Iris pigment epithelial cell (primary cell): ENCODE measurements at places on chromosomes 7 and 10.

DNA sequence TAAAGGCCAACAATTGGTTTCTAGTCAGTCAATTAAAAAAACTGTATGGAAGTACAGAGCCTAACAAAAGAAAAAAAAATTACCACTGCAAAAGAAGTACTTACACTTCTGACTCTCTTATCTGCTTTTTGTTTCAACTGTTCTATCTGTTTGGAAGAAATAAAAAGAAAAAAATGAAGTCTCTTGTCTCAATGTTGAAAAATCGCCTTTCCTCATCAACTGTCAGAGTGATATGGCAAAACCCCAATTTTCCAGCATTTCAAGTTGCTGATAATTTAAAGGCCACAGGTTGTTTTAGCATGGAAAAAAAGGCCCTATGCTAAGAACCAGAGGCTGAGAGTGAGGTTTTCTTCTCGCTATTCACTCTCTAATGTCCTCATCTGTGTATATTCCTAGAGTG lies 13.6 kb downstream of the ZDHHC6 start:
- no peak for DNase-seq

DNA sequence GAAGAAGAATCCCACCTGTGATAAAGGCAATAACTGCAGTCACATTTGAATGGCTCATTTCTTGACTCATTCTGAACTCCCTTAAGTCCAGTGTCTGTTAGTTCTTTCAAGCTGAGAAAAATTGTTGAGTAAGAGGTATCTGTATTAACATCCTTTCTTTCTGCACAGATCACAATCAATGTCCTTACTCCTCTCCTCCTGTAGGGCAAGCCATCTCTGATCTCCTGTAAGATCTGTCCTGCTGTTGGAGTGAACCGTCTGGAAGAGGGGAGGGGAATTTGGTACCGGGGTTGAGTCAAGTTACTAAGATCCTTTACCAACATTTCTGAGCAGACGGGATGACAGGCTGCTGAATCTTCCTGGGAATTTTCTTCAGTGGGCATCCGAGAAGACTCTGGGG lies 19.6 kb upstream of the RGS10 start:
- no peak for DNase-seq

DNA sequence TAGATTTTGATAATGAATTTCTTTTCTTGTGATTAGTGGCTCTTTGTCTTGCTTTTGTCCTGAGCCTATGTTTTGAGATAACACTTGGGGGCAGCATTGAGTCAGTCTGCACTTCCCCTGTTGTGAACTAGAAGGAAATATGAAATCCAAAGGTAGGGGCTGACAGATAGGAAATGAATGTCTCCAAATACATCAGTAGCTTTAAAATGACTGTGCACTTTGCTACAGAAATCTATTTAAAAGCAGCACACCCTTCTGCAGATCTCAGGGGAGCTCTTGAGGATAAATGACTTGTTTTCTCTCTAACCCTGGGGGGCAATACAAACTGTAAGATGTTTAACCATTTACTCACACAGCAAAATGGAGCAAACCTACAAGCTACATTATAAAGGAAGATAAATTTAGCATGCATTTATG lies 176.0 kb upstream of the MYO3A start:
- DNase-seq: peak; percentile 20

GRCh38 chr10:93063977-93064660 lies 3.5 kb downstream of the CYP26C1 start:
- DNase-seq: no peak

GRCh38 chr7:17472518-17472917 lies 174.1 kb downstream of the AHR start:
- DNase-seq: no peak

DNA sequence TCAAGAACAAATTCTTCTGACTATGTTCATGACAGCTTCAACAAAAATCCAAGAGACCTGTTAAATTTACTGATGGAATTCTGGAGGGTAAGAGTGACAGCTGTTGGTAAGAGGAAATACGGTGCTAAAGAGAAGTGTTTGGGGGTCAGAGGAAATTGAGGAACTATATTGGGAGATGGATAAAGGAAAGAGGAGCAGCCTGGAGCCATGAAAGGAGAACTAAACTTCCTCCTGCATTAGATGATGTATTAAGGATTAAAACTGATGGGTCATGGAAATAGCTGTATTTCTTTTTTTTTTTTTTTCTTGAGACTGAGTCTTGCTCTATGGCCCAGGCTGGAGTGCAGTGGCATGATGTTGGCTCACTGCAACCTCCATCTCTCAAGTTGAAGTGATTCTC lies 95.3 kb downstream of the HERPUD2 start:
- no peak for DNase-seq

- DNase-seq: no peak
Measured at GRCh38 chr10:46520381-46520780, 36.1 kb downstream of the GPRIN2 start.

- DNase-seq: no peak
Measured at GRCh38 chr7:54072710-54073109, 469.5 kb upstream of the VSTM2A start.

DNA sequence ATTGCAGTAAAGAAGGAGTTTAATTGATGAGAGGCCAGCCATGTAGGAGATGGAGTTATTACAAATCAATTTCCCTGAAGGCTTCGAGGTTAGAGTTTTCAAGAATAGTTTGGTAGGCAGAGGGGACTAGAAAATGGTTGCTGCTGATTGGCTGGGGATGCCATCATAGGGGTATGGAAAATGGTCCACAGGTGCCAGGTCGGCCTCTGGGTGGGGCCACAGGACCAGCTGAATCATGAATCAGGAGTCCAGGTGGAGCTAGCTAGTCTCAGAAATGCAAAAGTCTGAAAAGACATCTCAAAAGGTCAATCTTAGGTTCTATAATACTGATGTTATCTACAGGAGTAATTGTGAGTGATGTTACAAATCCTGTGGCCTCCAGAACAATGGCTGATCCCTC lies 714.0 kb upstream of the GHITM start:
- DNase-seq: no peak

GRCh38 chr7:151017953-151018420 lies 6.3 kb downstream of the ATG9B start:
- DNase-seq: peak; percentile 42

GRCh38 chr10:110013630-110014293 lies 6.0 kb downstream of the ADD3 start:
- DNase-seq: no peak

DNA sequence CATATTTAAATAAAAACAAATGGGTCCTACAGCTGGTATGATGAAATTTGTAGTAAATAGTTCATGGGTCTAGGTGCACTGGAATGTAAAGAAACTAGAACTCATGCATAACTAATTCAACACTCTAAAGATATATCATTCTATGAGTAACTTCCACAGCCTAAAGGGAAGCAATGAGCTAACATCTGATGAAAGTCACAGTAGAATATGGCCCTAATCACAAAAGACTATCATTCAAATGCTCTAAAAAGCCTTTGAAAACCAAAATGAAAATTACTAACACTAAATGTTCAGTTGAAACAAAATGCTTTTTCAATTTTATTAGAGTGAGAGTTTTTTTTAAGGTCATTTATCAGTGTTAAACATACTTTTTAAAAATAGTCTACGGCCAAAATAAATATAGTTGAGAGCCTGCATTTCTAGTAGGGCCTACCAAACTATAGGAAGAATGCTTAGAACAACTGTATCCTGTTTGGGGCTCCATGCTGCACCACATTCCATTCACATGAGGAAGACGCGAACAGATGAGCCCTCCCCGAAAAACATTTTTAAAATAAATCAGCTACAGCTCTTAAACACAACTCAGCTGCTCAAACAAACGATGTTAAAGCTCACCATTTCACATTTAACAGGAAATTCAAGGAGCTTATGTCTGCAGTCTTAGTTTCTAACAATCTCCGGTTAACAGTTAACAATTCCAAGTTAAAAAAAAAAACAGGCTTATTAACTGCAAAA lies 134.5 kb downstream of the NRBF2 start:
- peak; percentile 89 for DNase-seq

GRCh38 chr7:99111591-99111990 lies 32.3 kb downstream of the SMURF1 start:
- DNase-seq: no peak

DNA sequence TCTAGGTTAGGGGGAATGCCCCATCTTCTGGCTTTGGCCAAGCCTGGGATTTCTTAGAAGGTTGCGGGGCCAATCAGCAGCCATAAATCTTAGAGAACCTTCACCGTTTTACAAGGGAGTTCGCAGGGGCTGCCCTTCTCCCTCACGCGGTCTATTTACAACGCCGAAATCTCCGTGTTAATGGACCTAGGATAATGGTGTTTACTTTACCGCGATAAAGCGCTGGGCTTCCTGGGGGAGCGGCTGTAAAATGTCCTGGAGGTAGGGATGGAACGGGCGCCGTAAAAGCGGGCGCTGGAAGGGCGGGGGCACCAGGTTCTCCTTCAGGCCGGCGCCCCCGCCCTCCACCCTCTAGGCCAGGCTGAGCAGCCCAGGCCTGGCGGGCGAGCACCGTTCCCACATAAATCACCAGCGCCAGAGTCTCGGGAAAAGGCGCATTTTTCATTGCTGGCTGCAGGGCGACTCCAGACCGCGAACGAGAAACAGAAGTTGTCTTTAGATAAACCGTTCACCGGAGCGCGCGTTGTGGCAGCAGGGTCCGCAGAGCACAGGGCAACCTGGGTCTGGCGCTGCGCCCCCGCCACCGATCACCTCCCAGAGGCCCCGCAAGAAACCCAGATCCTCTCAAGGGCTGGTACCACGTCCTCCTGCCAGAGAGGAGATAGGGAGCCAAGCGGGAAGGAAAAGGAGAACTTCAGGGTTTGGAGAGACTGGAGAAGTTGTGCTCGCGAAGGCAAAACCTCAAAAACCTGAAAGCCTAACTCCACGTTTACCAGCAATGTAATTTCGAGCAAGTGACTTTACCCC lies 12.5 kb upstream of the NKX2-3 start:
- no peak for DNase-seq

DNA sequence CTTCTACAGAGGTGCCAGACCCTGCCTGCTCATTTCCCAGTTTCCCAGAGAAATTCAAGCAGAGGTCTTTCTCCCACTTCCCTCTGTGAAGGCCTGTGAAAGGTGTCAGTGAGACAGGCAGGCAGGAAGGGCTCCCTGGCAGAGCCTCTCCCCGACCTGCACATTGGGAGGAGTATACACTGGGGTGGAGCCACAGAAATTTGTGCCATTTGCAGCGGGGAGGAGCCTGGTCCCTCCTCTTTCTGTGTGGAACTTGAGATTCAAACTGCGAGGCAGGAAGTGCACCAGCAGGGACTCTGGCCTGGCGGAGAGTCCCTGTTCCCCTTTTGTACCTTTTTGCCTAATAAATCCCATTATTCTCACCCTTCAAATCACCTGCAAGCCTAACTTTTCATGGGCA lies 54.6 kb upstream of the OPN4 start:
- no peak for DNase-seq

- DNase-seq: peak; percentile 63
Measured at GRCh38 chr10:34585422-34586112, 229.5 kb downstream of the PARD3 start.

DNA sequence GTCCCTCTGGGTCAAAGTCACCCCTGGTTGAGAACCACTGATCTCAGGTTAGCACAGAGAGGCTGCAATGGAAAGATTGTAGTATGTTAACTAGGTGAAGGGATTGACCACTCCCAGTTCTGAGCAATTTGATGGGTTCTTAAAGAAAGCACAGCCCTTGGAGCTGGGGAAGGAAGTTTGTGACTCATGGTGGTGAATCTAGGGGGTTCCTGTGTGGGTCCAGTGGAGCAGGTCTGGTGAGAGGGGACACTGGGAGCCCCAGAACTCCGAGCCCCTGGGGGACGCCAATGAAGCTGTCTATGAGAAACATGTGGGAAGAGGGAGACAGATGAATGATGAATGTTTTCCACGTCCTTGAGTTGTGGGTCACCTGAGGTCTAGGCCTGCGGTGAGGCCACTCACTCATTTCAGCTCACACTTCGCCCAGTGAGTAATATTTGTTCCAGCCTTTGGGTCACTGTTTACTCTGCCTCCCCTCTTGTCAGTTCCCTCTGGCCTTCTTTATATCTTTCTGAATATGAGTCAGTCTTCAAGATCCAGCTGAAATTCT lies 341.9 kb downstream of the LRMDA start:
- DNase-seq: peak; percentile 91

GRCh38 chr7:88484551-88484950 lies 177.9 kb upstream of the STEAP4 start:
- DNase-seq: no peak

- DNase-seq: no peak
Measured at GRCh38 chr7:29146057-29146706, at the start of gene CPVL. TSS of gene CPVL (minus strand) at chr7:29146537. CDS start at chr7:29121061, 25,476 bp downstream.

DNA sequence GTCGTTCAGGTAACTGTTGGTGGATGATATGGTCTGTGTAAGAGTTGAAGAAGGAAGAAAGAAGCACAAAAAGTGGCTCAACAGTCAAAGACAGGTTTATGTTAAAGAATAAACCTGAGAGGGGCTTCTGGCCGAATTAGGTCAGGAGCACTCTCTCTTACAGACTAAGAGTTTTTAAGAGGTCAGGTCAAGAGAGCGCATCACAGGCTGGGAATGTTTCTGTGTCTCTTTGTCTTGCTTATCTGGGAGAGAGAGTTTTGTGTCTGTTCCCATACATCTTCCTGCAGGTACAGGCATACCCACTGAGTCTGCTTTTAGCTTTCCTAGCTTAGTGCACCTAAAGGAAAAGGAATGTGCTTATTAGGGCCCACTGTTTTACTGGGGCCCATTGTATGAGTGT lies 22.2 kb upstream of the PRPF18 start:
- DNase-seq: no peak

DNA sequence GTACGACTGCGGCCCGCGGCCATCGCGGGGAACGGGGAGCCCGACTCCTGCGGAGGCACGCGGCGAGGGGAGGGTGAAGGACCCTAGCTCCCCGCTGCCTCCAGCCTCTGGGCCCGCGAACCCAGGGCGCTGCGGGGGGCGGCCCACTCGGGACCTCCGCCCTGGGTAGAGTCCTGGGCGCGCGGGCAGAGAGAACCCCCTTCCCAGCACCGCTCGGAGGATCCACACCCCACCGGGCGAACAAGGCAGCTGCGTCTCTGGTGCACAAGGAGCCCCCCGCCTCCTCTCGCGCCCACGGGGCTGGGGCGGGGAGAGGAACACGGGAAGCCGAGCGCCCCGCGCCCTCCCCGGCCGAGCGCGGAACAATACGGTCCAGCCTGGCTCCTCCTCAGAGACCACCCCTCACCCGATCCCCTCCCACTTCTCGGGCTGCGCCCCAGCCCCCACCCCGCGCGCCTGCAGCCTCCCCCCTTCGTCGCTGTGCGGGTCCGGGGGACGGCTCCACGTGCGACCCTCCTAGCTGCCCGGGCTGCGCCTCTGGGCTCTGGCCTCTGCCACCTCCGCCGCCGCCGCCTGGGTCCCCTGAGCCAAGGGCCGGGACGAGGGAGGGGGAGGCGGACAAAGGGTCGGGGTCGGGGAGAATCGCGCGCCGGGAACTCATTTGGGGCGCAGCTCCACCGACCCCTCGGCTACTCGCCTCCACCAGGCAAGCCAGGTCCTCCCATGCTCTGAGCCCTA lies at the start of gene WDR86:
Gene WDR86, minus strand, starts transcription at position 372 of the 738 bp plus-strand sequence. CDS start 449 bp downstream, outside the sequence.
- DNase-seq: no peak
